Motor neuron (in vitro differentiated cells): ENCODE measurements at places on chromosomes 6 and 20.

- ATAC-seq: no peak
Observed at GRCh38 chr6:75874224-75874623, 125.2 kb downstream of the MYO6 start.

- no peak for ATAC-seq
Observed at GRCh38 chr20:62908971-62909791, 17.1 kb downstream of the DIDO1 start.

DNA sequence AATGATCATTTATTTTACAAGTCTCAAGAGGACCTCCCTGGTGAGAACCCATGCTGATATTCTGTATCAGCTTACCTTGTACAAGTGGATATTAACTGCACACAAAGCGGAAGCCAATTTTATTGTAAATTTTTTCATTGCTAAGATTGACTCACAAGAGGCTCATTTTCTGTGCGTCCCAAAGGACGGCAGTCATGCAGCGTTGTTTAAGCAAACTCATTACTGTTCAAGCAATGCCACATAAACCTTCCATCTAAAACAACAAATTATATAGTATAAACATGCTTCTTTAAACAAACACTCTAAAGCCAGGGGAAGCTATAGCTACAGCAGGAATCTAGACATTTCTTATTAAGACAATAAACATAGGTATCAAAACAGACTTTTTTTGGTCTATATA is 575.3 kb downstream of the FRK start:
- no peak for ATAC-seq

GRCh38 chr6:106103728-106104109 is 17.6 kb downstream of the PRDM1 start:
- no peak for ATAC-seq

DNA sequence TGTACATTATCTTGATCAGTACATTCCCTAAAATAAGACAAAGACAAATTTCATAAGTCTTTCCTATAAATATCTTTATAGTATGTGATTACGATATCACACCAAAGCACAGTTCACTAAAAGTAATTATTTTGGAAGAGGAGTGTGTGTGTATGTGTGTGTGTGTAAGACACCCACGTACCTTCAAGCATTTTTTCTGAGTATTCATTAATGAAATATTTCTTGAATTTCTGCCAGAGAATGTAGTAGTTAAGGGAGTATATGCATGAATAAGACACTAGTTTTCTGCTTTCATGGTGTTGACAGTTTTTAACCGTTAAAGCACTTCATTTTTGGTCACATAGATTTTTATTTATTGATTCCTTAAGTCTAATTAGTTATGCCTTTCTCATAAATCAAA is 36.8 kb downstream of the MANEA start:
- no peak for ATAC-seq

- no peak for ATAC-seq
Observed at GRCh38 chr20:40192529-40192928, 496.5 kb downstream of the MAFB start.

DNA sequence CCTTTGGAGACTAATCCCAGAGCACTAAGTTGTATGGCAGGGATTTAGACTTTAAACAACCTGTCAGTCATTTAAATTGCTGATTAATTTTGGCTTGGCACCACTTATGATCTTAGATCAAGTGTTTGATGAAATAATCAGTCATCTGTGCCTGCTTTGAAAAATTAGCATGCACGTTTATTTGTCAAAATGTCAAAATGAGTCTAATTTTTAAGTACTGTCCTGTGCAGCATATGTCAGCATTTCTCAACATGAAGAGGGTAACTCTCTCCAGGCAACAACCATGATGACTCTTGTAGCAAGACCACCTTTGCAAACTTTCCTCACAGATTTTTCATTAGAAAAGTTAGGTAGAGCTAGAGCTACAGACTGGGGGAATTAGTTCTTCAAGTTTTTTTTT is 155.7 kb upstream of the GJE1 start:
- ATAC-seq: no peak

DNA sequence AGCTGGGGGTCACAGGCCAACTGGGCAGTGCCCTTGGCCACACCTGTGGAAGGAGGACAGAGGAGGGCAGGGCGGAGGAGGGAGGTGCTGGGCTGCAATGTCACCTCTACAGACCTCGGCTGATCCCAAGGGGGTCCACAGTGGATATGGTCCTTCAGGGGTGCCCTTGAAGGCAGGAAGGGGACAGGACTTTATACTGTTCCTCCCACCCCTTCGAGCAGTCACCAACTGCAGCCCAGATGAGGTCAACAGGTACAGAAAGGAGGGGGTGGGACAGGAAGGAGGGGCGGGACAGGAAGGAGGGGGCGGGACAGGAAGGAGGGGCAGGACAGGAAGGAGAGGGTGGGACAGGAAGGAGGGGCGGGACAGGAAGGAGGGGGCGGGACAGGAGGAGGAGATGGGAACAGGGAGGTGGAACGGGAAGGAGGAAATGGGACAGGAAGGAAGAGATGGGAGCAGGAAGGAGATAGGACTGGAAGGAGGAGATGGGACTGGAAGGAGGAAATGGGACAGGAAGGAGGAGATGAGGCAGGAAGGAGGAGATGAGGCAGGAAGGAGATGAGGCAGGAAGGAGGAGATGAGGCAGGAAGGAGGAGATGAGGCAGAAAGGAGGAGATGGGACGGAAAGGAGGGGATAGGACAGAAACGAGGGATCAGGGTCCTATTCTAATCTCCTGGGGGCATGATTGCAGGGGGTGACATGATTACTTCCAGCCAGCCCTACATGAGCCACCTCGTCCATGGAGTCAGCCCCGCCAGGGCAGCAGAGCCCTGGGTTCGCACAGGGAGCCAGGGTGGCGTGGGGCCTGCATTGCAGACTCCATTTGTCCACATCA is 19.4 kb upstream of the MRGBP start:
- no peak for ATAC-seq

GRCh38 chr20:9218531-9218961 is 149.7 kb downstream of the PLCB4 start:
- ATAC-seq: peak; percentile 95

DNA sequence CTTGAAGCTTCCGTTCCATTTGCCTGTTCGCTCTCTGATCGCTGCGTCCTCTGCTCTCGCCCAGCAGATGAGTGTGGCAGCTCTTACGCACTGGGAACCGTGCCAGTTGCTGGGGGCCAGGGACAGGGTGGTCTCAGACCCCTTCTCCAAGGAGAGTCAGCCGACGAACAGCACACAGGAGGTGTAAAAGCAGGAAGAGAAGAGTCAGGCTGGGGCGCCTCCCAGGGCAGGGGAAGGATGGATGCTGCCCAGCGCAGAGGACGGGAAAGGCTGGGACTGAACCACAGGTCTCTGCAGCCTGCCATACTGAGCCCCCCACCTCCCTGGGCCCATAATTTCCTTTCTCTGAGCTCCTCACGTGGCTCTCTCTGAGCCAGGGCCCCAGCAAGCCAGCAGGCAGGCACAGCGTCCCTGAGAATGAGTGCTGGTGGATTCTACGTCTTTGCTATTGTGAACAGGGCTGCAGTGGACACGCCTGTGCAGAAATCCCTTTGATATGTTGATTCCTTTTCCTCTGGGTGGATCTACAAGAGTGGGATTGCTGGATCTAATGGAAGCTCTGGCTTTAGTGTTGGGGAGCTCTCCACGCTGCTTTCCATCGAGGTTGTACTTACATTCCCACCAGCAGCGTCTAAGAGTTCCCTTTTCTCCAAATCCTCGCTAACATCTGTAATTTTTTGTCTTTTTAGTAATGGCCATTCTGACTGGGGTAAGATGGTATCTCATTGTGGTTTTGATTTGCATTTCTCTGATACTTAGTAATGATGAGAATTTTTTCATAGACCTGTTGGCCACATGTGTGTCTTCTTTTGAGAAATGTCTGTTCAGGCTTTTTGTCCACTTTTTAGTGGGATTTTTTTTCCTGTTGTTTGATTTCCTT is 104.1 kb downstream of the PSMB1 start:
- ATAC-seq: peak; percentile 78

GRCh38 chr20:25465243-25466135 is 58.0 kb downstream of the GINS1 start:
- no peak for ATAC-seq

DNA sequence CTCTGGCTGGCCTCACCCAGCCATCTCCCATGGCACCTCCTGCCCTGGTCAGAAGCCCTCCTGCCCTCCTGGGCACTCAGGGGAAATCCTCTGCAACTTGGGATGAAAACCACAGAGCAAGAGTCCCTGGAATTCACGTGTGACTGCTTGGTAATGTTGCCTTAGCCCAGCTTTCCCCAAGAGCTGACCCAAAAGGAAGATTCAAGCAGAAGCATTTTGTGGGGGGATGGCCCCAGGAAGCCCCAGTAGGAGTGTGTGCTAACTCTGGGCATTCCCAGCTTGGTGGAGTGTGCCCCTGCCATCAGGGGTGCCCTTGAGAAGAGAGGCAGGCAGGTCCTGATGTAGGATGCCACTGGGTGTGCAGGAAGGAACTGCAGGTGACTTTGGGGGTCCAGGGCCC is 35.5 kb downstream of the SNX5 start:
- ATAC-seq: no peak

DNA sequence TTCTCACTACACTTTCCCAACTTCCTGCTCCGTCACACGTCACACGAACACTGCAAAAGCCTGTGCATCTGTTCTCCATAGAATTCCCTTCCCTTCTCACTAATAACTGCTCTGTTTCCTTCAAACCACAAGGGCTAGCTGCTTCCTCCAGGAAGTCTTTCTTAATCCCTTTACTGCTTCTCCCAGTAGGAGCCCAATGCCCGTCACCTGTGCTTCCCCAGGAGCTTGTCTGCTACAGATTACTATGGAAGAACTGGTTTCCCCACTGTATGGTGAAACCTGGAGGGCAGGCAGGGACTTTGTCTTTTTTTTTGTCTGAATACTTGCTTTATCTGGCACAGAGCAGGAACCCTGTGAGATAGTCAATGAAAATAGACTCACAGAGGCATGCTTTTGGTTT is 444.7 kb upstream of the MAP3K7 start:
- ATAC-seq: no peak
